ENCODE measurements at places on chromosomes 2 and 18.

DNA sequence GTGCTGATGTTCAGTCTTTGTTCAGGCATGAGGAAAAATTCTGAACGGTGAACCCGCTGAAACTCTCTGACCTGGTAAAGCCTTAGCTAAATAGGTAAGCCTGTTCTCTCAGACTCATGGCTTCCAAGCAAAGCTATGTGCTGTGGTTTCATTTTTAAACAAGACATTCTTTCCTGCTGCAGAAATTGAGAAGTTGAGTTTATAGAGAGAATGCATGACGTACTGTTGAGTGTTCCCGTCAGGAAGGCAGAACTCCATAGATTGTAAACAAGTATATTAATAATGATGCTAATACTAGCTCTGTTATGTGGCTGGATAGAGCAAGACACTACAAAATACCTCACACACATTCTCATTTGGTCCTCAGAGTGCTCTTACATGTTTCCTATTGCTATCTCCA is 424.0 kb upstream of the CRIM1 start:
- no peak for DNase-seq

GRCh38 chr2:54642677-54643430 is 80.6 kb upstream of the EML6 start:
- no peak for DNase-seq

DNA sequence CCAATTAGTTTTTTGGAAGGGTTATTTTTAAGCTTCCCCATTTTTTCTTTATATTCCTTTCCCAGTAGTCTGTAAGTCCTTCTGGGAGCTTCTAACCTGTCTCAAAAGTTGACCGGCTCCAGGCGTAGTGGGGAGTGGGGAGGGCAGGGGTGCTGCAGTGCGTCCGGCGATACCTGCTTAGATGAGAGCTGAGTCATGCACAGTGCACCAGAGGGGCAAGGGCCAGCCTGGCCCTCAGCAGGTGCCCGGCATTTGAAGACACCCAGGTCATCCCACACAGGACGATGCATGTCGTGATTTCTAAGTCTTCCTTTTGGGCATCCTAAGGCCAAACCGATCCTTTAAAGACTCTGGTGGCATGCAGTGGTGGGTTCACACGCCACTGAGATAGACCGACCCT is 73.4 kb downstream of the TPO start:
- DNase-seq: no peak

- DNase-seq: no peak
Observed at GRCh38 chr18:13808294-13809042, 15.5 kb upstream of the MC5R start.

- no peak for DNase-seq
Observed at GRCh38 chr2:49567811-49568600, 413.7 kb upstream of the FSHR start.

All from uterus (tissue), 4 donors.